ENCODE measurements at places on chromosomes 6 and 20.

DNA sequence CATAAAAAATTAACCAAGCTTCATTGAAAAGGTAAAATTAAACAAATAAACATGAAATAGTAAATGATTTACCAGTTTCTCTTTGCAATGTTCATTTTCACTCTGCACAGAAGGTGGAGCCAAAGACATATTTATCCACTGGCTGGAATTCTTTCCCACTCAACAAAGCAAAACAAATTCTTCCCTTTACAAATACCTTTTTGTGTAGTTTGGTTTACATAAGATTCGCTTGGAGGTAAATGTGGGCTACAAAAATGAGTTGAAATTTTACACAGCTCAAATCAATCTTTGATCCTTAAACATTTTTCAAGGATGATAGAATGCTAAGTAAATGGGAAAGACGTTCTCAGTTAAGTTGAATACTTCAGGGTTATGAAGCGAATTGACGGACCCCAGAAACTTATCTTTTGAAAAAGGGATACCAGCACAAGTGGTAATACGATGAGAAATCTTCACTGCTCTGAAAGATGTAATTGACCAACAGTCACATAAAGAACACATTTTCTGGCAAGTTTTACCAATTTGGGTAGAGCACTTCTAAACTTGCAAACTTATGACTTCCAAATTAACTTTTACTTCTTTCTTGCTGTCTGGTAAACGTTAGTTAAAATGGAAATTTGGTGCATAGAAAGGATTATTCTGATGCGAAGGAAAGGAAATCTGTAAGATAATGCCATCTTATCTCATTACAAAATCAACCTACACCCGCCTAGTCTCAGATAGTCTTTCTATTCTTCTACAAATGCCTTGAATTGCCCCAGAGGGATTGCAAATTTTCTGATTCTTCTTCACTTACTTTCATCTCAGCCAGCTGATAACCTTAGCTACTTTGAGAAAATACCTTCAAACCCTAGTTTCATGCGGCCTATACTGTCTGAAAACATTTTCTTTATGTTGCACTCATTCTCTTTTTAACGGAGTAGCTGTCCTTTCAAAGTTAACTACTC is 4.7 kb upstream of the GJA1 start:
- no peak for DNase-seq

DNA sequence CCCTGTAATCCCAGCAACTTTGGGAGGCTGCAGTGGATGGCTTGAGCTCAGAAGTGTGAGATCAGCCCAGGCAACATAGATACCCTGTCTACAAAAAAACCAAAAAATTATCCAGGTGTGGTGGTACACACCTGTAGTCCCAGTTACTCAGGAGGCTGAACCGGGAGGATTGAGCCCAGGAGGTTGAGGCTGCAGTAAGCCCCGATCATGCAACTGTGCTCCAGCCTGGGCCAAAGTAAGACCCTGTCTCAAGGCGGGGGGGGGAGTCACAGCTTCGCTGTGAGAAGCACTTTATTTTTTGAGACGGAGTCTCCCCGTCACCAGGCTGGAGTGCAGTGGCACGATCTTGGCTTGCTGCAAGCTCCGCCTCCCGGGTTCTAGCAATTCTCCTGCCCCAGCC is 54.2 kb downstream of the EZR start:
- no peak for DNase-seq

- DNase-seq: no peak
Observed at GRCh38 chr6:161169696-161170095, 104.2 kb downstream of the AGPAT4 start.

DNA sequence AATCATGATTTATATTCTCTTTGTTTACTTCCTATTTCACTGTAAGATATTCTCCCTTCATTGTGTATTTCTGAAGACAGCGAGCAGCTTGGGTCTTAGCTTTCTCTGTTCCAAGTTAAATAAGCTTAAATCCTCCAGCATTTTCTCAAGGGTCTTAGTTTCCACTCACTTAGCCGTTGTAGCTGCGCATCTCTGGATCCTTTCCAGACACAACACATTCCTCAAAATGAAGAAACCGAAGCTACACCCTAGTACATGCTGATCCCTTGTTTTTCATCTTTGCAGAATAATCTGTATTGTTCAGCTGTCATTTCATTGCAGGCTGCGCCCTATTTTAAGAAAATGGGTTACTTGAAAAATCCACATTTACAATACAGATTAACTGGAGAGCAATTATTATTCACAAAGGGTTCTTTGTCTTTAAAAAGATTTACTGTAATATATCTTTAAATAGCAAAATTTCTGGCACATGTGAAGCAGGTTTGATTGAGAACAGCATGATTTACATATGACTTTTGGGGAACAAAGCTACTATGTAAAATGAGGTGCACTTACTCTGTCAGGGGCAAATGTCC is 375.8 kb downstream of the QKI start:
- DNase-seq: peak; percentile 67
